ENCODE measurements at places on chromosomes 2 and 18.

- no peak for DNase-seq
These were observed 16.2 kb downstream of the DOCK10 start for GRCh38 chr2:225025917-225026571.

GRCh38 chr18:331221-331821 lies 63.5 kb upstream of the THOC1 start:
- DNase-seq: no peak

DNA sequence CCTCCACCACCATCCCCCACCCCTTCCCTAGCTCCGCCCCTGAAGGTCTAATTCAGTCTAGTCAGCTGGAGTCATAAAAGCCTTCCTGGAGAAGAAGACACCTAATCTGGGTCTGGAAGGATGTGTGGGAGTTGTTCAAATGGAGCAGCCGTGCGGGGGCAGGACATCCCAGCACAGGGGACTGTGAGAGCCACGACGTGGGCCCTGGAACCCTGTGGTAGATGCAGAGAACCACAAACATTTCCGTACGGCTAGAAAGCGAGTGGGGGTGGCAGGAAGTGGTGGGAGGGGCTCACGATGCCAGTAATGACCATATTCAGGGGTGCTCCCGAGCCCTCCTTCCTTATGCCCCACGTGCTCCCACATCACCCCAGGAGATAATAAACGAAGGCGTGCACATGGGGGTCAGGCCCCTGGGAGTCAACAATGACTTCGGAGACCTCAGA lies 20.9 kb upstream of the COL6A3 start:
- peak; percentile 40 for DNase-seq

- DNase-seq: peak; percentile 21
These were observed 11.0 kb upstream of the ZNF24 start for GRCh38 chr18:35355140-35355618.

DNA sequence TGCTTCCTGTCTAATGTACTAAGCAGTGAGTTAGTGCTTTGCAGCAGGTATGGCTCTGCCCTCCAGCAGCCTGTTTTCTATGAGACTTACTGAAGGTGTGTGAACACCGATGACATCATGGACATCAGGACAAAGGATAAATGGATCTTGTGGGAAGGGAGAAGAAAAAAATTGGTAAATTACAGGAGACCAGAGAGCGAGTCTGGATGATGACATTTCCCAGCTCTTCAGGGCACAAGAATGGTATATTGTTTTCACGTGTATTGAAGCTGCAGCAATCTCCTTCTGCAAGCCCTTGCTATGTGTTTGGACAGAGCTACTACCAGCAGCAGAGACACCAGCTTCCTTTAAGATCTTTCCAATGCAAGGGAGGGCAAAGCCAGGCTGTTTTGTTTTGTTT lies 47.2 kb downstream of the DCC start:
- DNase-seq: no peak

GRCh38 chr18:28504066-28504465 lies 327.1 kb upstream of the CDH2 start:
- DNase-seq: no peak

- no peak for DNase-seq
These were observed 335.7 kb upstream of the HS6ST1 start for GRCh38 chr2:128654408-128654807.

DNA sequence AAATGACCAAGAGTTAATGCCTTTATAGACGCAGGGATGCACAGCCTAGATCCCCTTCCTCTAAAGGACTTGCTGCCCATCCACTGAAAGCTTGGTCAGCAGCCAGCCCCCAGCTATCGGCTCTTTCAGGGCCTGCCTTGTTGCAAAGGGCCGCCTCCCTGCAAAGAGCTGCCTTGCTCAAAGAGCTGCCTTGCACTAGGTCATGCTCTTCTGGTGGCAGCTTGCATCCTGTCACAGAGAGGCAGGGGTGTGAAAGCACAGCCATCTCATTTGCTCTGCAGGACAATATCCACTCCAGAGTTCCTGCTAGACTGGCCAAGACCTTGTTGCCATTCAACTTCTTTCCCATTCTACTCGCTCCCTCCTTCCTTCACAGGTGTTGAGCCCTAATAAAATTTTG lies 137.1 kb downstream of the MCFD2 start:
- DNase-seq: no peak

- DNase-seq: no peak
These were observed 1.3 kb downstream of the PTPN2 start for GRCh38 chr18:12882453-12883371.

- DNase-seq: no peak
These were observed 277.5 kb upstream of the ZSWIM2 start for GRCh38 chr2:187126247-187127005.

DNA sequence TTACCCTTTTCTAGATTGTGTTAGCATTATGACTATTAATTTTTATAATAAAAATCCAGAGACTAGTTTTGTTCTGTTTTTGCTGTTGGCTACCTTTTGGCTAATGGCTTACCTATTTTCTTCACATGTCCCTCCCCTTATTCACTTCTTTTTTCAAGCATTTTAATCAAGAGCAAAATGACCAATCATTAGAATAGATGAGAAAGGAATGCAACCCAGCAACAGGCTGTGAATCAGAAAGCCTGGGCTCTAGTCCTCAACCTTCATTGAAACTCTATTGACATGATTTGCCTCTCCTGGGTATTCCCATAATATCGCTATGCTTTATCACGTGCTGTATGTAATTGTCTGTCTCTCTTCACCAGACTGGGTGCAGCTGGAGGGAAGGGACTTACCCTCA lies 370.1 kb downstream of the IRS1 start:
- DNase-seq: no peak

DNA sequence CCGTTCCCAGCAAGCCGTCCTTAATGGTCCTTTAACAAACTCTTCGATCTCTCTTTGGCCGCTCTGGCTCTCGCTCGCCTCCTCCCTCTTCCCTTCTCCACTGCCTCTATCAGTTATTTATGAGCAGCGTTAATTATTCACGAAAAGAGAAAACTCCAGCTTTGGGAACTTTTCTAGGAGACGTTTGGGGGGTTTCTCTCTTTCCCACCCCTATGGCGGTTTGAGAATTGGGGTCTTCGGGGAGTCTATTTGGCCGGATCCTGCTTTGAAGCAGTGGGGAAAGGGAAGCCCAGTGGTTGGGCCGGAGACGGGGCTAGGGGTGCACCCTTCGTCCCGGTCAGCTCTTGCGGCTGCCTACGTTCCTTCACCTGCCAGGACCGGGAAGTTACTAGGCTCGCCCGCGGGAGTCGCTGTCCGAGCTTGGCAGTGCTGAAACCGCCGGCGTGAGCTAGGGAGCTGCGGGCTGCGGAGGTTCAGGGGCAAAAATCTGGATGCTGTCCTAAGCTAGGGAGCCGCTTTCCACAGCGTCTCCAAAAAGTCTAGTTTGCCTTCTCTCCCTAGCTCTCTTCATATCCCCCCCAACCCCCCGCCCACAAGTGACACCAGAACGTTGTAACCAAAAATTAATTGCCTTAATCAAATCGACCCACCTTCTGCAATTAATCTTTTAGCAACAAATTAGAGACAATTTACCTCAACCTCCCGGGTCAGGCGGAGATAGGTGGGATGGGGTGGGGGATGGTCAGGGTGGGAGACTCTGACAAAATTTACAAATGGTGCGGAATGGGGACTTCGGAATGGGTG lies 8.9 kb upstream of the SKOR2 start:
- DNase-seq: no peak

GRCh38 chr18:48927286-48928080 lies 23.3 kb downstream of the SMAD7 start:
- no peak for DNase-seq

DNA sequence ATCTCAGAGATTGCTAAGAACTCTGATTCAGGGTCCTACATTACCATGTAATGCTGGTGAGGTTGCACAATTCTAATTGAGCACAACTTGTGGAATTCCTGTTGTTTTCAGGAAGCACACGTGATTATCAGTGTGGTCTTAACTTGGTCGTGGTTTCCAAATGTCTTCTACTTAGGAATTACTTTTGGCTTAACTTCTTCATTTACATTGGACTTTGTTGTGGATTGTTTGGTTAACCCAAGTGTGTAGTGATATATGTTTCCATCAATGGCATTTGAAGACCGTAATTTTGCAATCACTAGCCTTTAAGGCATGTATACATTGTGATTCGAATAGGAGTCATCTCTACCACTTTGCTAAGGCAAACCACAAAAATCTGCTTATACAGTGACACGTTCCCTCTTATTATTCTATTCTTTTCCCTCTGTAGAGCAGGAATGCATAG lies 373.3 kb downstream of the IRS1 start:
- no peak for DNase-seq

DNA sequence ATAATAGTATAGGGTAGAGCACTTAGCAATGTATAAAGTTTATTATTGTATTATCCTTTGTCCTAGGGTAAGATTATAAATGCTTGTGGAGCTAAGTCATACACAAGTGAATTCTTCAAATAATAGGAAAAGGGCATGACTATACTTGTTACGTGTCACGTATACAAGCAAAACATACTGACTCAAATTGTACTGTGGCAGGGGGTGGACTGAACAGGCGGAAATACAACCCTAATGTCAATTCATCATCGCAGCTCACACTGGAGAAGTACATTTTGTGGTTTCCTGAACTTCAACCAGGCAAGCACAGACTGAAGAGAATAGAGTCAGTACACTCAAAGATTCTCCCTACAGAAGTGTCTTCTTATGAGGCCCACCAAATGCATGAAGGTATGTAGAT lies 201.0 kb downstream of the MBD2 start:
- DNase-seq: no peak

DNA sequence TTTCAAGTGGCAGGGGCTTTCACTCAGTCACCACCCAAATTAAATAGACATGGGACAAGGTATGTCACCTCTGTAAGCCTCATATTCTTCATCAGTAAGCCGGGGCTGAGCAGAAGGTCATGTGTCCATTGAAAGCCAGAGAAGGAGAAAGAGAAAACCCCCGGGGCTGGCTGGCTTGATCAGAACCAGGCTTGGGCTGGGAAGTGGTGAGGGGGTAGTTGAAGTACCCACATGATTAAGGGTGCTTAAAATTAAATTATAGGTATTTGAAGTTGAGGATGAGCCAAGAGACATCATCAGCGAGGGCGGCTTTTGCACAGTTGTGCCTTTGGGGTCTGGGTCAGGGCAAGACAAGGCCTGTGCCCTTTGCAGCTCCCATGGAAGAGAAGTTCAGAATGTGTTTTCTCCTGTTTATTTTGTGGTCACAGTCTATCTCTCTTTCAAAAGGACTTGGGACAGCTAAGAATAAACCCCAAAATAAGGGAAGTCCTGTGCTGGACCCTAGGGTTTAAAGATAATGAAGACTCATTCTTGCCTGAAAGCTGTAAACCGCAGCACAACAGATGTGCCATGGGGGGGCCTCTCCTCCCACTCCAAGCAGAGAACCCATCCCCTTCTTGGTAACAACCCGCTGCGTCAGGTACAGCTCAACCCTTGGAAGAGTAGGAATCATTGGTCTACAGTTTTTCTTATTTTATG lies 10.7 kb downstream of the DBI start:
- DNase-seq: no peak

Measured in GM12892 (cell line).